ENCODE measurements at places on chromosomes 7 and 10.

DNA sequence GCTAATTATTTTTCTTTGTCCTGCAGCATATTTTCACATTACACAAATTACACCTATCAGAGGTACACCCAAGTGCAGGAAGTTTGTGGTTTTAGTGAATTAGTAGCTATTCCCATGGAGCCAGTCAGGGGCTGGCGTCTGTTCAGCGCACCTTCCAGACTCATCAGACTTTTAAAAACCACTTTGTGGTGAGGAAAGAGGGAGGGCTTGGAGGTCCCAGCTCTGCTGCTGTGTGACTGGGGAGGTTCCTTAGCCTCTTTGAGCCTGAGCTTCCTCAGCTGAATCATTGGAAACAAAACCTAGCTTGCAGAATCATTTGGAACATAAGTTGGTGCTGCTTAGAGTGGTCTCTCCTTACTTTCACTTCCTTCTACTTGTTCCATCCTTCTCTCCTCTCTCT is 175.4 kb downstream of the SORCS3 start:
- no peak for DNase-seq

DNA sequence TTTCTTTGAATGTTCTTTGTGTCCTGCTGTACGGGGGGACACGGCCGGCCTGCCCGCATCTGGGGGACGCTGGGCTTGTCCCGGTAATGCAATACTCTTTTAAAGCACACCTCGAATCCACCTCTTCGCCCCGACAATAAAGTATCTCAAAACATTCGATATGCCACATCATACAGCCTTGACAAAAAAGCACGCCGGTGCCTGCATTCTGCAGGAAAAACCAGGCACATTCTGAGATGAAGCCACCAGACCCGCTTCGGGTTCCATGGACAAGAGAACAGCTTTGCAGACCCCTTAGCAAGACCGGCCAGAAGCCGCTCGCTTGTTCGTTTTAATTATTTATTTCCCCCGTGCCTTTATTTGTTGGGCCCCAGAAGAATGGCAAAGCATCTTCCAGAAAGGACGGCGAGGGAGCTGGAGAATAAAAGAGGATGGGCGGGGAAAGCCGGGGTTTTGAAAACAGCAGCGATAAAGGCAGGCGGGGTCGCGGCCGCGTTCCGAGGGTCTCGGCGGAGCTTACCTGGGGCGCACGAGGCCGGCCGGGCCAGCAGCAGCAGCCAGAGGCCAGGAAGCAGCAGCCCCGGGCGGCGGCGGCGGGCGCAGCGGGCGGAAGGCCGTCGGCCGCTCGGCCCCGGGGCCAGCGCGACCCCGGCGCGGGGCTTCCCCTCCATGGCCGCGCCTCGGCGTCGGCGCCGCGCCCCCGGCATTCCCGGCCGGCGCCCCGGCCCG is 462 bp downstream of the KIAA1549 start:
- no peak for DNase-seq

GRCh38 chr7:140521421-140521820 is 42.1 kb upstream of the MKRN1 start:
- DNase-seq: no peak

GRCh38 chr7:29091715-29092114 is 54.6 kb downstream of the CPVL start:
- peak; percentile 43 for DNase-seq

GRCh38 chr7:136687693-136688322 is 180.6 kb upstream of the CHRM2 start:
- DNase-seq: peak; percentile 52

GRCh38 chr7:108136191-108136688 is 6.1 kb upstream of the LAMB4 start:
- DNase-seq: no peak

- no peak for DNase-seq
Observed at GRCh38 chr7:149869867-149870266, 3.9 kb upstream of the ATP6V0E2 start.

- DNase-seq: peak; percentile 15
Observed at GRCh38 chr7:158648787-158649186, 55.8 kb downstream of the NCAPG2 start.

DNA sequence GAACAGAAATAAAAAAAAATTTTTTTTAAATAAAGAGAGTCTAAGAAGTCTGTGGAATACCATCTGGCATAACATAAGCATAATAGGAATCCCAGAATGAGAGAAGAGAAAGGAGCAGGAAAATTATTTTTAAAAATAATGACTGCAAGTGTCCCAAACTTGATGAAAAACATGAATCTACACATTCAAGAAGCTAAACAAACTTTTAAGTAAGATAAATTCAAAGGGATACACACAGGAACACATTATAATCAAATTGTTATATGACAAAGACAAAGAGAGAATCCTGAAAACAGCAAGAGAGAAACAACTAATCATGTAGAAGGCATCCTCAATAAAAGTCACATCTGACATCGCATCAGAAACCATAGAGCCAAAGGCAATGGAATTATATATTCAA is 30.9 kb downstream of the SMURF1 start:
- no peak for DNase-seq

- no peak for DNase-seq
Observed at GRCh38 chr7:32091608-32092210, 21.5 kb upstream of the PDE1C start.

- peak; percentile 64 for DNase-seq
Observed at GRCh38 chr7:101688183-101688831, 59.2 kb upstream of the MYL10 start.

- DNase-seq: no peak
Observed at GRCh38 chr10:108384378-108384777, 1219.9 kb upstream of the SORCS1 start.

DNA sequence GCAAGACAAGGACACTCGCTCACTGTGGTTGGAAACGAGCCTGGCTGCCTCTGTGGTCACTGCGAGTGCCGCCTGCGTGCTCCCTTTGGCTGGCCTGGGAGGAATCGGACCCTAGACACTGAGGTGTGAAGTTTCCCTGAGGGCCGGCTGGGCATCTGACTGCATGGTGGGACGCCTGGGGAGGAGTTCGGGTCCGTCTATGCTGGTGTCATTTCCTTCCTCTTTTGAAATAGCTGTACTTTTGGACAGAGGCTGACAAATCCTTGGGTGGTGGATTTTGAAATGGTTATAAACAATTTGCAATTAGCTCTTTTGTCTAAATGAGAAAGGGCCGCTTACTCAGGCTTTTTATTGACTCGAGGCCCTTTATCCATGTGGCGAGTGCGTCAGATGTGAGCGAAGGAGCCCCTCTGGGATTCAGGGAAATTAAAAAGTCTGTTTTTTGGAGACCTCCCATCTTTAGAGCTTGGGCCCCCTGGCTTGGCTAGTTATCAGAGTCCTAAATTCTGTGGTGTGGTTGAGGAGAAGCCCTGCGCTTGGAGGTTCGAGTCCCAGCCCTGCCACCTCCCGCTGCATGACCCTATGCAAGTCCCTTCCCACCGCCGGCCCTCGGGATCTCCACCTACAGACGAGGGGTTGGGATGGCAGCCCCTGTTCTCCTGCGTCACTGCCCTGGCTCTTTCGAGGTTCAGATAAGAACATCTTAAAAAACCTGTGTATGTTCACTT is 147.1 kb downstream of the RGS10 start:
- peak; percentile 76 for DNase-seq

DNA sequence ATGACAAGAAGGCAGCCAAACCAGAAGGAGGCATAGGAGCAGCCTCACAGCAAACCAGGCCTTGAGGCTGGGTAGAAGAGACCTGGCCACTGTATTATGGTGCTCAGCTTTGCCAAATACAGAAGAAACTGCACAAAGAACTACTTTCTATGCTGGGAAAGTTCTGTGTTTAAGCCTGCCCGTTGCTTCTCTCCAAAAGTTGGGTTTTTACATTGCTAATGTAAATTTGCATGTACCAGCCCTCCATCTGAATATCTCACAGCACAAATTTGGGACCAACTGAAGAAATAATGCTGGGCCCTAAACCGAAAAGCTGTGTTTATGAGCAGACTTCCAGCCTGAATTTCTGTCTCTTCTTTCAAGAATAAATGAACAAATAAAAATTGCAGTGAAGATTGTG is 145.0 kb downstream of the TFEC start:
- DNase-seq: no peak

GRCh38 chr10:70358446-70358845 is 24.0 kb downstream of the LRRC20 start:
- no peak for DNase-seq

DNA sequence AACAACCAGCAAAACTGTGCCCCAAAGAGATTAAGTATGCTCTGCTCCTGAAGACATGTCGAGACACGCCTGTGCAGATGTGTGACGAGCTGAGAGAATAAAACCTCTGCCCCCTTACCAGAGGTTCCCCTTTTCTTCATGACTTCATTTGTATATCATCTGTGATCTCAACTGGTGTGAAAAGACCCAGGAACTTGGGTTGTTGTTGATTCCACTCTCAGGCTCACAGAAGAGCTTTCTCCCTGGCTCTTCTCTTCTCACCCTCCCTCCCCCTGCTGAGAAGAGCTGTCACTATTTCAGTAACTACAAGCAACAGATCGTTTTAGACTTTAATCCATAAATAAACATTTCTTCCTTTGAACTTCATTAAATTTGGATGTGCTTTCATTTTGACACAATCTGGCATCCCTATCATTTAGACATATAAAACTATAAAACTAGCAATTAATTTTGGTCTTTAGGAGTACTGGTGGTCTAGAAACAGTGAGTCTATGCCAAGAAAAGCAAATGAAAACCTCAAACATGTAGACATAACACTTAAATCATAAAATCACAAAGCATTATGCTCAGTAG is 179.3 kb upstream of the FZD8 start:
- DNase-seq: no peak

- DNase-seq: no peak
Observed at GRCh38 chr10:15378569-15378968, 7.5 kb upstream of the FAM171A1 start.

GRCh38 chr7:152851326-152851725 is 91.8 kb downstream of the ACTR3B start:
- no peak for DNase-seq

DNA sequence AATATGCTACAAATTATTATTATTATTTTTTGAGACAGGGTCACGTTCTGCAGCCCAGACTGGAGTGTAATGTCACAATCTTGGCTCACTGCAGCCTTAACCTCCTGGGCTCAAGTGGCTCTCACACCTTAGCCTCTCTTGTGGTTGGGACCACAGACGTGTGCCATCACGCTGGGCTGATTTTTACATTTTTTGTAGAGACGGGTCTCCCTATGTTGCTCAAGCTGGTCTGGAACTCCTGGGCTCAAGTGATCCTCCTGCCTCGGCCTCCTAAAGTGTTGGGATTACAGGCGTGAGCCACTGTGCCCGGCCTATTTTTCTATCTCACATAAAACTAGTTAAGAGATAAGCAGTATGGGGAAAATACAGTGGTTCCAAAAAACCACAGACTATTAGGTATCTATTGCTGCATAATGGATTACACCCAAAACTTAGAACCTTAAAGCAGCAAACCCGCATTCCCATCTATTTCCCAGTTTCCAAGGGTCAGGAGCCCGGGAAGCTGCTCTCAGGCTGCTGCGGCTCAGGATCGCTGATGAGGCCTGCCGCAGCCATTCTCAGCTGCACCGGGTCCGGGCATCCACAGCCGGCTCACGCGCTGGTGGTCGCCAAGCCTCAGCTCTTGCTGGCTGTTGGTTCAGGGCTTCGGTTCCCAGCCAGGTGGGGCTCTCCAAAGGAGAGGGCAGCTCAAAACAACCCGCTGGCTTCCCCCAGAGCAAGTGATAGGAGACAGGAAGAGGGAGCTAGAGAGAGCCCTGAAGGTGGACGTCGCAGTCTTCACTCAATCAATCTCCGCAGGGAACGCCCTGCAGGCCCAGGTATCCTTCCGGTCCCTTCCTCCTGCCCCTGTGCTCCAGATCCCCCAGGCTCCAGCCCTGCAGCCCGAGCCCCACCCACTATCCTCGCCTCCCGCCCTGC is 128.2 kb downstream of the UBE2H start:
- DNase-seq: no peak

- DNase-seq: no peak
Observed at GRCh38 chr7:158096582-158096981, 491.0 kb downstream of the PTPRN2 start.

GRCh38 chr7:131890176-131890575 is 333.7 kb upstream of the PODXL start:
- no peak for DNase-seq

DNA sequence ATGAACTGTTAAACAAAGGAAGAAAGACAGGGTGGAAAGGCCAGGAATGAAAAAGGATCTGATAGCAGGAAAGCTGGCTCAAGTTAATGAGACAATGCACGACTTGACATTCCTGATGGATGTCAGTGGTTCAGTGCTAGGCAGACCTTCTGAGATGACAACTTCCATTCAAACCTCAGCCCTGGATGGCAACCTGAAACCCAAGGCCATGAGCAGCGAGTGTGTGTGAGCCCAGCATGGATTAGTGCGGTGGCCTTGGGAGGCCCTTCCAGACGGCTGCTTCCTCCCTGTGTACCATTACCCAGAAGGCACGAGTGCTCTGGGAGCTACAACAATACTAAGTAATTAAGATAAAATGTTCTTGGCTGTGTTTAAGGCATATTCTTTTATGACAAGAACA is 18.8 kb downstream of the TRIL start:
- no peak for DNase-seq

- DNase-seq: peak; percentile 26
Observed at GRCh38 chr7:83835424-83835823, 186.5 kb upstream of the SEMA3E start.

- DNase-seq: peak; percentile 65
Observed at GRCh38 chr7:38858259-38858884, 50.6 kb downstream of the VPS41 start.

Measured in cardiac fibroblast (primary cell).